ENCODE measurements at places on chromosomes 12 and 14.

DNA sequence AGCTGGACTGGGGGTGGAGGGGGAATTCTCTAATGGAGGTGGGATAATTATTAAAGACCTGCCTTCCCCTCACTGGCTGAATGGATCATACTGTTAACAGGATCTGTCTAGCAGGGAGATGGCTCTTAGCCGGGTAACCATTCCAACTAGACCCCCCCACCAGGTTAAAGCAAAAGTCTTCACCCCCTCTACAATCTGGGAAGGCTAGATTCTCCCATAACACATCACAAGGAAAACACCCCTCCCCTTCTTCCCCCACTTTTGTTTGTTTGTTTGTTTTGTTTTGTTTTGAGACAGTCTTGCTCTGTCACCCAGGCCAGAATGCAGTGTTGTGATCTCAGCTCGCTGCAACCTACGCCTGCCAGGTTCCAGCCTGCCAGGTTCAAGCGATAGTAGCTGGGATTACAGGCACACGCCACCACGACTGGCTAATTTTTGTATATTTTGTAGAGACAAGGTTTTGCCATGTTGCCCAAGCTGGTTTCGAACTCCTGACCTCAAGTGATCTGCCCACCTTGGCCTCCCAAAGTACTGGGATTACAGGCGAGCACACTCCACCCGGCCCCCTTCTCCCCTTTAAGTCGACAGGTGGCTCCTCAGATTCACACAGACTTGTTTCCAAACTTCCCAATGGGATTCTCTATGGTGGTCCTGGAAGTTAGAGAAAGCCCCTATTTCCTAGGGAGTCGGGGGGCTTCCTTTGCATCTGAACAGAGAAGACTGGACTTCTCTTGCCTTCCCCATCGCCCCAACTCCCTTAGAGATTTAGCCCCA lies 3.5 kb upstream of the BAZ2A start:
- no peak for DNase-seq

DNA sequence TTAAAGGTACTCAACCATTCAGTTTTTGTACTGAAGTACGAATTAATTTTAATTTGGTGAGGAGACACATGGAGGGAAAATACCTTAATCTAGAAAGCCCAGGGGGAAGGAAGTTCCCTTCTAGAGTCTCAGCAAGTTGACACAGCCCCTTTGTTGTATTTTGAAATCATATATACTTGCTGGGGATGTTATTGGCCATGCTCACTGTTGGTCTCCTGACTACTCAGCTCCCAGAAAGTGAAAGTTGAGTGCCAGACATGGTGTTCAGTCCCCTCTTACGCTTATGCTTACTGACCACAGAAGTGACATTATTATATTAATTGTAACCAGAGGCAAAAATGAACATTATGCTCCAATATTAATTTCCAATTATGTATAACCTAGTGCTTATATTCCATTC lies 28.1 kb downstream of the ARF6 start:
- DNase-seq, result no peak

- DNase-seq, result no peak
Observed at GRCh38 chr12:14846042-14846587, 2.8 kb upstream of the ART4 start.

- DNase-seq, result no peak
Observed at GRCh38 chr12:1972856-1973317, 31.4 kb downstream of the DCP1B start.

- no peak for DNase-seq
Observed at GRCh38 chr12:75662511-75663159, 151.2 kb upstream of the KRR1 start.

- DNase-seq, result no peak
Observed at GRCh38 chr14:55975281-55975910, 142.8 kb upstream of the PELI2 start.
